Activated T-cell treated with anti-CD3 and anti-CD28 coated beads for 24 hours (primary cell): ENCODE measurements at places on chromosomes 2 and 18.

- no peak for DNase-seq
Measured at GRCh38 chr2:98378901-98379300, 32.6 kb downstream of the CNGA3 start.

DNA sequence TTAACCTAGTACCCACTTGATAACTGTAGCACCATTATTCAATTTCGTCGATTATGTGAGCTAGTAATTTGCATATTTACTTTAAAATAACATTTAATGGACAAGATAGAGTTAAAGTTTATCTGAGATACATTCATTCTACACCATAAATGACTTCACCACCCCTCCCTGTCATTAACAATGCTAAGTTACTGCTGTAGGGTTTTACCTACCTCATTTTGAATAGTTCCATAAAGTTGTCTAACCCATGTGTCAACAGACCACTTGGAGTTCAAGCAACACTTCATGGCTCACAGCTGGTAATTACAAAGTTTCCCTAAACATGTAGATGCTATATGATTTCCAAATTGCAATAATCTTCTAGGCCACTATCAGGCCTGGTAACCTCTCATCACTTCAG is 127.4 kb upstream of the CYP26B1 start:
- DNase-seq, result no peak

- DNase-seq, result no peak
Measured at GRCh38 chr2:222196159-222196558, 102.6 kb downstream of the PAX3 start.

DNA sequence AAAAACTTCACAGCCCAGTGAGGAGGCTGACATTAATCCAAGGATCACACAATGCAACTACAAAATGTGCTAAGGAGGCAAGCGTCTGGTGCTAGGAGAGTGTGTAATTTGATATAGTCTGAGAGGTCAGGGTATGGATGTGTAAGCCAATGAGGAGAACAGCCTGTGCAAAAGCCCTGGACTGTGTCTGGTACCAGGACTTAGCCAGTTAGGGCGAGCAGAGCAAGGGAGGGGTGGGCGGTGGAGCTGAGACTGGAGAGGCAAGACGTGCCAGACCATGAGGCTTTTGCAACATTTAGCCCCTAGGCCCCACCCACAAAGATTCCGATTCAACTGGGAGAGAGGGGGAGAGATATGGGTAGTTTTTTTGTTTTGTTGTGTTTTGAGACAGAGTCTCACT is 33.5 kb upstream of the SPRED2 start:
- DNase-seq, result no peak

DNA sequence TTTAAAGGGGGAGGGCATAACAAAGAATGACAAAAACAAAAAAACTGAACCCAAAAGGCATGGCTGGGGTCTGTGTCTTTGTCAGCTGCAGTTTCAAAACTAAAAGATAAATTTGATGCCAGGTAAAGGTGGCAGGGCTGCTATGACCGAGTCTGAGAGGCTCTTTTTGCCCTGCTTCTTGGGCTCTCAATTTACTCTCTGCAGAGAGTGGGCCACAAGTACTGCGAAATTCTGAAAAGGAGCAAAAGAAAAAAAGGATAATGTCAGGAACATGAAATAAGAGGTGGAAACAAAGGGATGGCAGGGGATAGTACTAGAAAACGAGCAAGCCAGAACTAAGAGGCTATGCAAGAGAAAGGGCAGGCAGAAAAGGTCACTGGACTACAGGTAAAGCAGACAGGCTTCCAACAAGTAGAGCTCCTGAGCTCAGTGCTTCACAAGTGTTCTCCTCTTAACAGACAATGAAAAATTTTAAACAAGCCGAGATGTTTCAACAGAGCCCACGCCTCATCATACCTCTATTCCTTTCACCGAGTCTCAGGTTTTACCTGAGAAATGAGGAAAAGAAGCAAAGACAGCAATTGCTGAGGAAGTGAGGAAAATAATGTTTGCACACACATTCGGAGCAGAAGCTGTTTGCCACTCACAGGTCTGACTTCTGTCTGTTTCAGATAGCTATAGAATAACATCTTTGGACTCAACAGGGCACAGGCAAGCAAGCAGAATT is 7.3 kb downstream of the IRS1 start:
- DNase-seq, result no peak

DNA sequence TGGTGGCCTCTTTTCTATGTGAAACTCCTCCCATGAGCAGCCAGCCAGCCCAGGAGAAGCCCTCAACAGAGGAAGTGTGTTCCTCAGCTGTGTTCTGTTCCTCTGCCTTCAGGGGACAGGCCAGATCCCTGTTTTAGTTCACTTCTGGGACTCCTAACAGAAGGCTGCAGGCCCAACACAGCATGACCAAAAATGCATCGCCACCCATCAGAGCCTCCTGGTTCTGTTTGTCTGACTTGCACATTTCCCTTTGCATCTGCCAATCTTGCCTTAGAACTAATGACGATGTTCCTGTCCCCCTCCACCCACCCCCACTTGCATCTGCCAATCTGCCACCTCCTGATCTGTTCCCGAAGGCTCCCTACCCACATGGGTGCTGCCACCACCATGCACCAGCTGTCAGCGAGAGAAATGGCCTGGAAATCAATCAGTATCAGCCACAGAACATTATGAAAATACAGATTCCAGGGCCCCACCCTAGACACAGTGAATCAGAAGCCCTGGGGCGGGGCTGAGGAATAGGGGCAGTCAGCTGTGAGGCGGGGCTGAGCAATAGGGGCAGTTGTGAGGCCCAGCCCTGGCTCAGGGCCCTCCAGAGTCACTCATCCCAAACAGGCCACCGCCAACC is 51.0 kb downstream of the FAM168B start:
- DNase-seq, result no peak

DNA sequence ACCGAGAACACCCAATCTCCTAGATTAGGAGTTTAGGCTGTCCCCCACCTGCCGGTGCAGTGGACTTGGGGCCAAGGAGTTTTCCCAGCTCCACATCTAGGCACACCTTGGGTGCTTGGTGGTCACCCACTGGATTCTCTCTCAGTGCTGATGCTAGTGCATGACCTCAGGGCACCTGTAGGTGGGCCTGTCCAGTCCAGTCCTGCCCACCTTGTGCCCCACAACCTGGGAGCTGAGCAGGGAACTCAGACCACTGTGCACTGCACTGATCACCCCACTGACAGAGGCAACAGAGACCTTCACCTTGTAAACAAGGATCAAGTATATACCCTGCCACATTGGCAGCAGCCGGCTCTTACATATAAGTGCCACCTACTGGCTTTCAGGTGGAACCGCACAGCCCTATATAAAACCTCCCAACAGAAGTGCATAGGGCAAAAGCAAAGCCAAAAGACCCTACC is 12.7 kb upstream of the CDH19 start:
- DNase-seq, result no peak

GRCh38 chr2:120538691-120539423 is 192.9 kb downstream of the INHBB start:
- DNase-seq, result no peak

- DNase-seq, result no peak
Measured at GRCh38 chr2:16661526-16661925, 4.1 kb downstream of the CYRIA start.

DNA sequence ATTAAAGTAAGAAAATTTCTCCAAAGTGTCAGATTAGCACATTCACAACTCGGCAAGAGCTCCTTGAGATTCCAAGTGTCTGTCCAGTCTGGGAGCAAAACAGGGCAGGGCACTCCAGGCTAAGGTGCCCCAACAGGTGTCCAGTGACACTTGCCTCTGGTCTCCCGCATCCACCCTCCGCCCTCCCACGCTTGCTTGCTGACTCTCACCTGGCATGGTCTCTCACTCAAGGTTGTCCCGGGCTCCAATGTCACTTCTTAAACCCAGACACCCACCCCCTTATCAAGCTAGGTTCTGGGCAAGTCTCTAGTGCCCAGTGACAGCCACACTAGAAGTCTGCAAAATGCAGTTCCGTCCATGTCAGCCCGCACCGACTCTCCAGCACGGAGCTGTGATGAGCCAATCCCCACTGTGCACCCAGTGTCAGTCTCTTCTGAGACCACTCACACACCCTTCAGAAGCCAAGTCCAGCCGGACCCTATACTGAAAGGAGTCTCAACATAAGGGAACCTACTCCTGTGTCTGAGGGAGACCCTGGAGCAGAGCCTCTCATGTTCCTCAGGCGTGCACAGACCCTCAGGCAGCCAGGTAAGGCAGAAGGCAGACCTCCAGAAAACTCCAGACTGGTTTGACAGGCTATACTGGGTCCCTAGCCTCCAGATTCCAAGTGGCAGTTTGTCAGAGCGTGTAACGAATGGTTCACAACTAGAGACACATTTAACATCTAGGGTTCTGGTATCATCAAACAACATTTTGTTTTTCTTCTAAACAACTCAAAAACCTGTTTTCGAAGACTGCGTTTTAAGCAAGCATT is 45.6 kb downstream of the HDLBP start:
- DNase-seq, result no peak

DNA sequence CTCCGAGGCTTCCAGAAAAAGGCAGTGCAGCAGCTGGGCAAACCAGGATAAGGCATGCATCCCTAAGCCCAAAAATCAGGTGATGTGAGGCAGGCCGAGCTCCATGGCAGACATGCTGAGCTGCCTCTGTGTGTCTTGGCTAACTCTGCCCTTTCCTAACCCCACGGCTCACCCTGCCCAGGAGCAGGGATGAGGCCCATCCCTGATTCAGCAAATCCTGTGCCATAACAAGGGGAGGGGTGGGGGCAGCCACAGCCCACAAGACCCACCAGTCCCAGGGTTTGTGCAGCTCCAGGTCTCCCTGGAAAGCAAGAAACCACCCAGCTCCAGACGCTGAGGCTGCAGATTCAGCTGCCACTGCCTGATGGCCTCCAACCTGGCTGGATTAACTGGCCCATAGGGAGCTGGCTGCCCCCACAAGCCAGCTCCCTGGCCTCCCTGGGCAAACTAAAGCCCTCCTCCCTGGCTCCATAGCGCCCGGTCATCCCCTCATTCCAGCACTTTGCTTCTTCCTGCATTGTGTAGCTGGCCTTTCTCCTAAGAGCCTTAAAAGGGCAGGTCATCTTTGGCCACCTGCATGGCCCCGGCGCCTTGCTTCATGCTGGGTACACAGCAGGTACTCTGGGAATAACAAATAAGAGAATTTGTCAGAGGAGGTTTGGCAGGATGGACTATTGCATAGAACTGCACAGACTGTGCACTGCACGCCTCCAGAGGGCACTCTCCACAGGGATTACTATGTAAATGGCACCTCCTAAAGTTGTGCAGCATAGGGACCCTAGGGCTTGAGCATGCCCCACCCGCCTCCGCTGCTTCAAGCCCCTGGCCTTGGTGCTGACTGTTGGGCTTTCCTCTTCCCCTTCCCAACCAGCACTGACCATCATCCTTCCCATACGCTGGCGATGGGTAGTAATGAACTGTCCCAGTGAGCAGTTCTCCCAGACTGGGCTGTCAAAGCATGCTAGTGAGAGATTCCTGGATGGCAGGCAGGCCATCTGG is 10.7 kb downstream of the STEAP3 start:
- DNase-seq, result no peak

DNA sequence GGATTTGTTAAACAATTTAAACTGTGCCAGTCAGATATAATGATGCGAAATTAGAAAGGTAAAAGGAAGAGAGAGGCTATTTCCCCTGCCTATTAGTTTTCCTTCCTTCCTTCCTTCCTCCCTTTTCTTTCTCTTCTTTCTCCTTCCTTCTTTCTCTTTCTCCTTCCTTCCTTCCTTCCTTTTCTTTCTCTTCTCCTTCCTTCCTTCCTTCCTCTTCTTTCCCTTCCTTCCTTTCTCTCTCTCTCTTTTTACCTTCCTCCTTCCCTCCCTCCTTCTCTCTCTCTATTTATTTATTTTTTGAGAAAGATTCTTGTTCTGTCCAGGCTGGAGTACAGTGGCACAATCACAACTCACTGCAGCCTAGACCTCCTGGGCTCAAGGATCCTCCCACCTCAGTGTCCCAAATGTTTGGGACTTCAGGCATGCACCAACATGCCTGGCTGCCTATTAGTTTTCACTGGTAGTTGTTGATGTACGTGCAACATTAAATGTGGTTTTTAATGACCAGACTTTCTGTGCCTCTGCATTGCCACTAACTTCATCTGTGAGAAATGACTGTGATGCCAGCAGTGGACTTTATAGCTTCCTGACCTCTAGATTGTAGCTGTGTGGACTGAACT is 48.7 kb upstream of the NFE2L2 start:
- DNase-seq, result no peak

DNA sequence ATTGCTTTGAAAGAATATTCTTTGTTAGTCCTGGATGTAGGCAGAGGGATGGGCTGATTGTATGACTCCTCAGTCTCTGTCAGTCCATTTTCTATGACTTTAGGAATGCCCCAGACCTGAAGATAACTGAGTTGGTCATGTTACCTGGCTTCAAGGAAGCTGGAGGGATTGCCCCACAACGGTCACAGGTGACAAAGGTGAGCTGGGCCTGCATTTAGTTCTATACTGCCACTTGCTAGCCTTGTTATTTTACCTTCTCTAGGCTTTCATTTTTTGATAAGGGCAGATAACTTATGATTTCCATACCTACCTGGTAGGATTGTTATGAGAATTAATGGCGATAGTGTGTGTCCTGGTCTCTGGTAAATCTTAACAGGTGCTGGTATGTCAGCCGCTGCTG is 260.1 kb downstream of the PRKCE start:
- DNase-seq, result no peak

GRCh38 chr2:19573784-19574183 is 215.4 kb upstream of the OSR1 start:
- no peak for DNase-seq

GRCh38 chr18:32349728-32350395 is 120.8 kb downstream of the GAREM1 start:
- DNase-seq, result no peak

DNA sequence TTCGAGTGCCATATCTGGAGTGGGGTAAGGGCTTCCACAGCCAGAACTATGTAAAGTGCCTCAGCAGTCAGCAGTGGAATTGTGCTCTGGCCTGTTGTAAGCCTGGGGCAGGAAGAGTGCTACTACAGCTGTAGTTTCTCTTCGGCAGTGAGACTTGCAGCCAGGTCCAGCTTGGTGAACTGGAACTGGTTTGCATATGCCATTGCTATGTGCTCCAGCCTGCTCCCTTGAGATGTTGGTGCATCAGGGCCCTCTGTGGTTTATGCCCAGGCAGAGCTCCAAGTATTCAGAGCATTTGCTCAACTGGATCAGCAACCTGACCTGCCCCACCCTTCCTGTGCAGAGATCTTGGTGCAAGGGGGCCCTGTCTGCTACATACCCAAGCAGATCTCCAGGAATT is 47.8 kb downstream of the ZNF804A start:
- DNase-seq, result no peak

DNA sequence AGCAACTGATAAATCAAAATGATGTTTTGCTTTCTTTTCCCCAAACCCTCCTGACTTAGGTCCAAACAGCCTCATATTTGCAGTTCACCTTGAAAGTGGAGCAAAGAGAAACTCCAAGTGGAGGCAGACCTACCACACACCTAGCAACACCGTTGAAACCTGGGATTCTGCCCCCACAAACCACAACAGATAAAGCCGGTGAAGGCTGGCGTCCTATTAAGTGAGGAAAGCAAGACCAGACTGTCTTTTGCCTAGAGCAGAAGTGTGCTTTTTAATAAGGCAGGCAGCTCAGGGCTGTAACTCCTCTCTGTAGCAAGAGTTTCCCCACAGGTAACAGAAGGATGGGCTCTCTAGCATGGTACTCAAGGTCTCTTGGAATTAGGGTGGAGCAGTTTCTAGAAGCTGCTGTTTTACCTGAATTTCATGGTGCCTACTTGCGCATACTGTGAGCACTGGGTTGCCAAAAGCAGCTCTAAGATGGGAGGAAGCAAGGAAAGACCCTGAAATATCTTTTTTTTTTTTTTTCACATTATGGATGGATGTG is 336.9 kb downstream of the BCL11A start:
- no peak for DNase-seq

- no peak for DNase-seq
Measured at GRCh38 chr2:10614124-10614523, 75.7 kb downstream of the NOL10 start.

GRCh38 chr2:190380962-190381412 is 27.2 kb upstream of the MFSD6 start:
- no peak for DNase-seq
